ENCODE measurements at places on chromosomes 6 and 20.

- DNase-seq, result no peak
These were observed 9.3 kb upstream of the LAMA5 start for GRCh38 chr20:62376112-62377063.

GRCh38 chr20:63218701-63219446 is 2.9 kb upstream of the YTHDF1 start:
- no peak for DNase-seq

GRCh38 chr6:14674458-14674857 is 556.9 kb downstream of the CD83 start:
- DNase-seq, result no peak

- DNase-seq, result no peak
These were observed 43.4 kb downstream of the RALY start for GRCh38 chr20:34037121-34037520.

DNA sequence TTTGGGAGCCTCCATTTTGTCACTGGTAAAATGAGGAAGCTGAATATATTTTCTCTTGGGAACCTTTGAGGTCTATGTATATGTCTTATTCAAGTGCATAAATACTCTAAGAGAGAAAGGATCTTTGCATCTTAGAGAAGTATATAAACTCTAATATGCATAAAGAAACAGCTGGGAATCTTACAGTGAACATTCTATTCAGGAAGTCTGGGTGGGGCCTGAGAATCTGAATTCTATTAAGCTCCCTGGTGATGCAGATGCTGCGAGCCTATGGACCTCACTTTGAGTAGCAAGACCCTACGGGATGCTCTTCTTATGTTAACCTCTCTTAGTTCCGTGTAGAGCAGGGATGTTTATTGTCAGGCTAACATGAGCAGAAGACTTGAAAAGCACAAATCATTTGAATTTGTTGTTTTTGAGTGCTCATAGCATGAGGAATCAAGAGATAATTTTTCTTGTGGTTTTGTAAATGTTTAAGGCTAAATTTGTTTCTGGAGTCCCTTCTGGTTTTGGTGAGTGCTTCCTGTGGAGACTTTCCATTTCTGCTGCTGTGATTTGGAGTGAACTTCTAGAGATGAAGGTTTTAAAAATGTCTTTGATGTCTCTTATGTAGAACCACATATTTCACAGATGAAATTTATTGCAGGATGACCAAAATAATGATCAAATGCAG is 281.2 kb upstream of the JAG1 start:
- DNase-seq, result no peak

DNA sequence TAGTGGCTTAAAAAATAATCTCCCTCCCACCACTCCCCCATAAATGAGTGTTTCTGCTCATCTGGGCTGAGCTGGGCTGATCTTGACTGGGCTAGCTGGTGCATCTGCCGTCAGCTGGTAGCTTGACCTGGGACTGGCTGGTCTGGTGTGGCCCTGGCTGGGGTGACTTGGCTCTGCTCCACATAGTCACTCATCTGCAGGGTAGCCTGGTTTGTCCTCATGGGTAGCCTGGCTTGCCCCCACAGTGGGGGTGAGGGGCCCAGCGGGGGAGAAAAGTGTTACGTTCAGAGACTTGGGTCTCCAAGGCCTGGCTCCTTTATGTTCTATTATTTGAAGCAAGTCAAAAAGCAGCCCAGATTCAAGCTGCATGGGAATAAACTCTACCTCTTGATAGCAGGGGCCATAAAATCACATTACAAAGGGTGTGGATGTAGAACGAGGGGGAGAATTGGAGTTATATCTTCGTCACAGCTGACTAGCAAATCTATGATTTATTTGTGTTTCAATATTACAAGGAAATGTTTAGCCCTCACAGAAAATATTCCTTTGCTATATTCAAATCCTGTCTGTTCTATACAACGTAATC is 32.9 kb downstream of the EDN3 start:
- no peak for DNase-seq

GRCh38 chr6:5359417-5359816 is 98.1 kb downstream of the FARS2 start:
- no peak for DNase-seq

DNA sequence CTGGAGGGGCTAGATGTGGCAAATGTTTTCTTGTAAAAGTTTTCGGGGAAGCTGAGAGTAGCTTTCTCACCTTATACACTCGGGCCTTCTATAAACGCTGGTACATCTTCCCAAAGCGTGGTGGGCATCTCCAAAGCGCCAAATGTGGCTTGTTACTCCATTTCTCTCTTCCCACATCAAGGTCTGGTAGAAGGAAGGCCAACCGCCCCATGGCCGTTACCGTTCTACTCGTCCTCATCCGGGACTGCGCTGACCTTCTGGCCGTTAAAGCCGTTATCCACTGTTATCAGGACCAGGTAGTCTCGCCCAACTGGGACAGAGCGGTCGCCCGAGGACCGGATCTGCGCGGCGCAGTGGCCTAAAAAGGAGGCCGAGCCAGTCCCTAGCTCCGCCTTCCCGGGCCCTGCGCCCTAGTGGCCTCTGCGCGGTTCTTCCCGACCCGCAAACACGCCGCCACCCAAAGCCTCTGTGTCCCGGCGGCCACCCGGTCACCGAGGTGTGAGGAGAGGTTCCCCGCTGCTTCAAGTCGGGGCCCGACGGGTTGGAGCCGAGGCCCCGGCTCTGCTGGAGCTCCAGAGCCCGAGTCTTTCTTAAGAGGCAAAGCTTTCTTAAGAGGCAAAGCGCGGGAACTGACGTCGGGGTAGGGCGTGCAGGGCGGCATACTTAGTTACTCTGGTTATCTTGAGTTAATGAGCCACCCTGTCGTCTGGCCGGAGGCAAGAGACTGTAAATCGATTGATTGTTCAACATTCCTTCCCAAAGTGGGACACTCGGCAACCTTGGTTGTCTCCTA is 90.5 kb downstream of the GPX5 start:
- no peak for DNase-seq

DNA sequence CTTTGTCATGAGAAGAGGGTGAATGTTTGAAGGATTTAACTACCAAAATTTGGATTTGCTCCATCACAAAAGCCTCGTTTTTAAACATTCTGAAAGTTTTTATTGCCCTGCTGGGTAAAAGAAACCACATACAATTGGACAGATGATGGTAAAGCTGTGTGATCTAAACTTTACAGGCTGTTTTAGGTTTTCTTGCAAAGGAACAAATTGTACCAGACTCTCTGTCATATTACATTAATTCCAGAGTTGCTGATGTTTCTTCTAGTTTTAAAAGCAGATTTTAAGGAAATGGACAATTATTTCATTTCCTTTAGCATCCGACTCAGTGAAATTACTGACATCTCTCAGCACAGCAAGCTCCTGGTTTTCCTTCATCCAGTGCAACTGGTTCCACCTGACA is 53.2 kb downstream of the CRYBG1 start:
- no peak for DNase-seq

GRCh38 chr6:163889904-163890514 is 475.5 kb downstream of the QKI start:
- no peak for DNase-seq

DNA sequence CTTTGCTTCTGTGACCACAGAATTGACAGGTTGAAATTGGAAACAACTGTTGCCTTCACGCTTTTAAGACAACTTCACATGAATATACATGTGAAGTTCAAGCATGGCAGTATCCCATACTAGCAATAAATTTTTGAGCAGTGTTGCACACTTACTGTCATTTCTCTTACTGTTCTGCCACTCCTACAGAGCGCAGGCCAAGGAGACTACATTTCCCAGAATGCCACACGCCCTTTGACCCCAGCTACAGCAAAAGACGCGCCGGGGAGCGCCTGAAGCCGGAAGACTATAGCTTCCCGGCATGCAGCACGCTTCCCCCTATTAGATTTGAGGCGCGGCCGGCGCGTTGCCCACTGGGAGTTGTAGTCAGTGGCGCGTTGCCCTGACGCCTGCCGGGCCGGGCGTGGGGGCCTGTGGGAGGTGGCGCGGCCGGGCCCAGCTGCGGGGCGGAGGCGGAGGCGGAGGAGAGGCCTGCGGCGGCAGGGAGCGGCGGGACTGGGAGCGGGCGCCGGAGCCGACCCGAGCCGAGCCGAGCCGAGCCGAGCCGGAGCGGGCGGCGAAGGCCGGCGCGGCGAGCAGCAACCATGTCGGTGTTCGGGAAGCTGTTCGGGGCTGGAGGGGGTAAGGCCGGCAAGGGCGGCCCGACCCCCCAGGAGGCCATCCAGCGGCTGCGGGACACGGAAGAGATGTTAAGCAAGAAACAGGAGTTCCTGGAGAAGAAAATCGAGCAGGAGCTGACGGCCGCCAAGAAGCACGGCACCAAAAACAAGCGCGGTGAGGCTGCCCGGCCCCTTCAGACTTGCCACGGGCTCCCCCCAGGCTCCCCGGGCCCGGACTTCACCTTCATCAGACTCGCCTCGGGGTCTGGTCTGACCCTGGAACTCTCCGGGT is at the start of gene CHMP4B:
Gene CHMP4B, plus strand, starts transcription at position 464 of the 891 bp plus-strand sequence. Its CDS starts 121 bp downstream, at position 585.
- DNase-seq, result peak; percentile 95

GRCh38 chr6:119426619-119427018 is 77.1 kb upstream of the MAN1A1 start:
- no peak for DNase-seq

DNA sequence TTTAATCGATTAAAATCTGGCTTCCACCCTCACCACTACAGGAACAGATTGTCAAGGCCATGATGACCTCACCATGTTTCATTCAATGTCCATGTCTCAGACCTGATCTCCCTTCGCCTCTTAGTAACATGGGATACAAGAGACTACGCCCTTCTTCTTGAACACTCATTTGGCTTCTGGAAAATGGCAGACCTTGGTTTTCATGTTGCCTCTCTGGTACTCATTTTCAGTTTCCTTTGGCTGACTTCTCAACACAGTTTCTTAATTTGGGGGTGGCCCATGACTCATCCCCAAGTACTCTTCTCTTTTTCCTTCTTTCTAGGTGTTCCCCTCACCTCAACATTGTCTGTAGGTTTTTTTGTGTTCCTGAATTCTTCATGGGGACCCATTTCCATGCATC is 22.7 kb downstream of the TMX4 start:
- no peak for DNase-seq

DNA sequence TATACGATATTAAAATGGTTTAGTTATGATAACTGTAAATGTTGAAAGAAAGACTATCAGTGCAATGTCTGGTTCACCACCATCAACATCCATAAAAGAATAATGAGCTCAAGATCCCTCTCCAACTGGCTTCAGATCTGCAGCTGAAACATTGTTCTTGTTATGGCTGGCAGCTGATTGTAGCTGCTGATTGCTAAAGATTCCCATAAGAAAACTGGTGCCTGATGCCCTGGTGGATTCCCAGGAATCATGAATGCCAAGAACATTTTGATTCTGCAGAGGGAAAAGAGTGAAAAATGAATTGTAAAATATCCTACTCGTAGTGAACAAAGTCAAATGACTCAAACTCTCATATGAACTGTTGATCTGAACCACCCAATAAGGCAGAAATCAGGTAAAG is 1160.2 kb downstream of the EPHA7 start:
- DNase-seq, result no peak

- DNase-seq, result no peak
These were observed 109.3 kb downstream of the TENT5A start for GRCh38 chr6:81643156-81643555.

DNA sequence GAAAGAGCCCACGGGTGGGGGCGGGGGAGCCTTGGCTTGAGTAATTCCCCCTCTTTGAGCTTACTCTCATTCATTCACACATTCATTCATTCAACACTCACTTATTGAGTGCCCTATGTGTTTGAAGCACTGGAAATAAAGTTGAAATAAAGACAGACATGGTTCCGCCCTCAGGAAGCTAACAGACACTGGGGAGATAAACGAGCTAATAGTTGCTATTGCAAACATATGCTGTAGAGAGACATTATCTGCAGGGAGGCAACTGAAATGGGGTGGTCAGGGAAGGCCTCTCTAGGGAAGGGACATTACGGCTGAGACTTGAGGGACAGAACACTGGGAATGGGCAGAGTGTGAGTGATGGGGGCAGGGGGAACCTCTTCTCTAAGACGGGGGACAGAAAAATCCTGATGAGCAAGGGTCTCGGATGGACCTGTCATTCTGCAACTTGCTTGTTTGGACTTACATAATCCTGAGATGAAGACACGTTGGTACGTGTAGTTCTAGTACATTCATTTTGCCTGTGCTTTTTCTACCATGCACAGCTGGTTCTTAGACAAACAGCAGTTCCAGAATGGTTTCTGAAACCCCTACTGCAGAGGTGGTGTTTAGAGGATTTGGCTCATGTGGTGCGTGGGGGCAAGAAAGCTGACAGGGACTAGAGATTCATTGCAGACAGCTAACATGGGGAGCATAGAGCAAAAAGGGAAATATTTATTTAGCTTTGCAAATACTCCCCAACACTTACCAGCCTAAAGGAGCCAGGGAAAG is 71.1 kb upstream of the BLCAP start:
- no peak for DNase-seq

- no peak for DNase-seq
These were observed 25.6 kb downstream of the CDH22 start for GRCh38 chr20:46282669-46283068.

- no peak for DNase-seq
These were observed 14.2 kb upstream of the SHLD1 start for GRCh38 chr20:5735845-5736510.

- DNase-seq, result no peak
These were observed 57.4 kb downstream of the LAMP5 start for GRCh38 chr20:9571783-9572182.

Measured in NCI-H1048 (cell line).